Fibroblast of villous mesenchyme (primary cell): ENCODE measurements at places on chromosomes 2 and 18.

- DNase-seq: peak; percentile 74
Observed at GRCh38 chr2:85811180-85812093, 57.6 kb downstream of the ATOH8 start.

GRCh38 chr2:122851972-122852531 lies 1096.6 kb downstream of the TSN start:
- peak; percentile 14 for DNase-seq

DNA sequence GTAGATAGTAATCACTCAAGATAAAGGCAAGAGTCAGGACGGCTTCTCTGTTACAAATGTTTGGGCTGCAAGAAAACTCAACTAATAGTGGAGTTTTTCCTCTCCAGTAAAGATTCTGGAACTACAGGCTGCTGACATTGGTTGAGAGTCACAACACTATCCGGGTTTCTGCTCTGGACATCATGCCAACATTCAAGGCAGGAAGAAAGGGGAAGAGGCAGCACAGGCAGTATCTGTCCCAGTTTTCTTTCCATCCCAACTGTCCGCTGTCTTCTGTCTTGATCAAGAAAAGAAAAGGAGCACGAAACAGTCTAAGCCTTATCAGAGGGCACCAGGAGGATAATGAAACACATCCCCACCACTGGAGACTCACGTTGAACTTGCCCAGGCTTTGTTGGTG lies 132.1 kb downstream of the MAIP1 start:
- DNase-seq: no peak

DNA sequence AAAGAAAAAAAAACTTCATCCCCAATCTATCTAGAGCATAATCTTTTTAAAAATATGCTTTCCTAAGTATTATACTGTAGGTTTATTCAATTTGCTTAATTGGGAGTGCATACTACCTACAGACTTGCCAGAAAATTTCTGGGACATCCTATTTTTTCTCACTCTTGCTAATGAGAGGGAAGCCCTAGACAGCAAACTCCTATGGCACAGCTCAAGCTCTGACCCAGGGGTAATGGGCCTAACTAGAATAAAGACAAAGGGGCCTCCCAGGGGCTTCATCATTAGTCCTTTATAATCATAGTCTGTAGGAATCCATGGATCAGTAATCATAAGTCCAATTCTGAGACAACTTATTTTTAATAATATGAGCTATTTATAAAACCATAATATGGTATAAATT lies 142.6 kb upstream of the ITGA4 start:
- DNase-seq: no peak

- no peak for DNase-seq
Observed at GRCh38 chr2:148603562-148603920, 41.0 kb upstream of the EPC2 start.

- peak; percentile 65 for DNase-seq
Observed at GRCh38 chr2:10285556-10286198, 17.0 kb upstream of the HPCAL1 start.

DNA sequence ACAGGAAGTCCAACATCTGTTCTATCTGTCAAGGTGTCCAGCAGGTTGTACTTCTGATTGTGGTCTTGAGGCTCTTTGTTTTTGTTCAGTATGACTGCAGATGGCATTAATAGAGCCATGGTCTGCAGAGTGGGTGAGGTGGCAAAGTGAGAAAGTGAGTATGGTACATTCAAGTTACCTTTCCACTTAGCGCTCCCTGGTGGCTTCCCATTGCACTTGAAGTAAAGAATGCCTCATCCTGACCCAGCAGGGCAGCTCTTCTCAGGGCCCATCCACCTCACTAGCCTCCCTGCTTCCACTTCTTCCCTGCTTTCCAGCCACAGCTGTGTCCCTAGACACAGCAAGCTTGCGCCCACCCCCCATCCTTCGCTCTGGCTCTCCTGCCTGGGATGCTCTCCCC lies 148.0 kb upstream of the ALPP start:
- DNase-seq: no peak

DNA sequence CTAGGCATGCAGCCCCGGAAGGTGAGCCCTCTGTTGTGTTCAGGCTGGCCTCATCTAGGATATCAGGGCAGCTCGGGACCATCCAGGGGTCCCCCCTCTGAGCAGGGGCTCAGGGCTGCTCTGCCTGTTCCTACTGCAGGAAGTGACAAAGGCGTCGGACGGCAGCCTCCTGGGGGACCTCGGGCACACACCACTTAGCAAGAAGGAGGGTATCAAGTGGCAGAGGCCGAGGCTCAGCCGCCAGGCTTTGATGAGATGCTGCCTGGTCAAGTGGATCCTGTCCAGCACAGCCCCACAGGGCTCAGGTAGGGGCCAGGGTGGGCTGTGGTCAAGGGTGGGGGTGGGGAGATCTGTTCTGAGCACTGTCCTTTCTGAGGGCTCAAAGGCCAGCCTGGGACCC lies 13.1 kb downstream of the KCNIP3 start:
- no peak for DNase-seq

GRCh38 chr2:63902149-63902548 lies 60.5 kb downstream of the UGP2 start:
- no peak for DNase-seq

DNA sequence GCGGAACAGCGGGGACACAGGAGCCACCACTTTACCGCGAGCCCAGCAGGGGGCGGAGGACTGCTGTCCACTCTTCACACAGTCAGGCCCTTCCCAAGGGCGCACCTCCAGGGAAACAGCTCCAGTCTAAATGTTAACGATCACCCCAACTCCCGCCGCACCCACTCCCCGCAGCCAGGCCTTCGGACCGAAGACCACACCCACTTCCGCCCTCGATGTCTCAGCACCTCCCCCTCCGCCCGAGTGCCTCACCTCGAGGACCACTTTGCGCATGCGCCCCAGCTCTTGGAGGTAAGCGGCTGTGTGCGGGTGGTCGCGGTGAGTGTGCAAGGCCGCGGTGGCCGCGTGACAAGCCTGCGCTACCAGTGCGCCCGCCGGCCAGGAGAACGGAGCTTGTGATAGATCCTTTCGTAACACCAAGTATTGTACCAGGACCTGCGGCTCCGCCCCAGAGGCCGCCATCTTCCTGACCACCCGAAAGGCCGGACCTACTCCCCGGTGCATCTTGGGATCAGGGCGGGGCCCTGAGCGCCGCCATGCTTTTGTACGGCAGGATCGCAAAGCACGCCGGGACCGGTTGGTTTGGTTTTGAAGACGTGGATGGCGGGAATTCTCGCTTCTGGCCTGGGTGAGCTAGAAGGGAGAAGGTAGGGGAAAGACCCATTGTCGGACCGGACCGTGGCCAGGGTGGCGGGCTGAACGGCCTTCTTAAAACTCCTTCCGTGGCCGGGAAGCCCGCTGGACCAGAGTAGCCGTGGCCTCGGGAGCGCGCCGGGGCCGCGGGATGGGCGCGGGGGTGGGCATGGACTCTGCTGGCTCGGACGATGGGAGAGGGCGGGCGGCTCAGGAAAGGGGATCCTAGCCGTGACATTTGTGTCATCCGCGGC lies at the start of the genes CENPO and PTRHD1:
CENPO (plus strand) TSS at position 552 of the 887 bp plus-strand sequence. CDS start 495 bp downstream, outside the sequence.
PTRHD1 (minus strand) TSS at position 518 of the 887 bp plus-strand sequence; CDS start at position 504, 14 bp downstream.
- peak; percentile 97 for DNase-seq

GRCh38 chr2:100344433-100344832 lies 22.1 kb upstream of the LONRF2 start:
- no peak for DNase-seq
